EH (cell line): ENCODE measurements at places on chromosomes 3 and 15.

GRCh38 chr15:60351066-60351465 lies 46.7 kb downstream of the ANXA2 start:
- DNase-seq = peak; percentile 38

- no peak for DNase-seq
Observed at GRCh38 chr3:179977356-179977755, 59.4 kb downstream of the PEX5L start.

- DNase-seq = no peak
Observed at GRCh38 chr15:47411733-47412132, 305.6 kb upstream of the SEMA6D start.

DNA sequence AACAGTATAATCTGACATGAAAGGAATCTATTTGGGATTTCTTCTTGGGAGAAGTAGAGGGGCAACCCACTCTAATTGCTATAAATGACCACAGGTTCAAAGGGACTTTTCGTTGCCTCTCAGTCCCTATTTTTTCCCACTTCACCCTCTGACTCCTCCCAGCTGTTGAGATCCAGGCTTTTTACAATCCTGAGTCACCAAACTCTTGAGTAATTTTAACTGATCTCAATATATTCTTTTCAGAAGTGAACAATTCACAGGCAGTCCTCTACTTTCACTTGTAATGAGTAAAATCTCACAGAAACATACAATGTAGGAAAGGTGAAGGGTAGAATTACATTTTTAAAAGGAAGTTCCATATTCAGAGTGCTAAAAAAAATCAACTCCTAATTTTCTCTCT lies 44.6 kb downstream of the EIF4E3 start:
- peak; percentile 73 for DNase-seq

- DNase-seq = peak; percentile 69
Observed at GRCh38 chr3:114550165-114550564, 256.3 kb downstream of the TIGIT start.

DNA sequence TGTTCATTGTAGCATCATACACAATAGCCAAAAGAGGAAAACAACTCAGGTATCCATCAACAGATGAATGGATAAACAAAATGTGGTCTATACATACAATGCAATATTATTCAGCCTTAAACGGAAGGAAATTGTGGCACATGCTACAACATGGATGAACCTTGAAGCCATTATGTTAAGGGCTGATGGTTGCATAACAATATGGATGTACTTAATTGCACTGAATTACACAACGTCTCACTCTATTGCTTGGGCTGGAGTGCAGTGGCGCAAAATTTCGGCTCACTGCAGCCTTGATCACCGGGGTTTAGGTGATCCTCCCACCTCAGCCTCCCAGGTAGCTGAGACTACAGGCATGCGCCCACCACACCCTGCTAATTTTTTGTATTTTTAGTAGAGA lies 7.0 kb upstream of the TMEM62 start:
- DNase-seq = no peak

DNA sequence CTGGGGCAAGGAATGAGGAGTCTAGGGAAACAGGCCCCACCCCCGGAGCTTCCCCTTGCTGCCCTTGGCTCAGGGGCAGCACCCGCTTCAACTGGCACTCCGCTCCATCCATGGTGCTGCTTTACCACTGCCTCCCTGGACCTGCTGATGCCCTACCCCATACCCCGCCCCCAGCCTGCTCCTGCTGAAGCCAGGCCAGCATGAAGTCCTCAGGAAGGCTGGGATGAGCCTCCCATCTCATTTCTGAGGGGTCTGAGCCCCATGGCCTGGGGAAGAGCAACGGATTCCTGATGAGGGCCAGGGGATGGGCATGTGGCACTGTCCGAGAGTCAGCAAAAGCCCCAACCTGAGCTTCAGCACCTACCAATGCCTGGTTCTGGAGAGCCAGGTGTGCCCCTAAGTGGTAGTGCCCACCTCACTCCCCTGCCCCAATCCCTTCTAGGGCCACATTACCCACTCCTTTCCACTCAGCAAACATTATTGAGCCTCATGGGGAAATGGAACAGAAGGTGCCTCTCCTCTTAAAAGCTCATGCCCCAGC lies 21.0 kb downstream of the SEC61A1 start:
- no peak for DNase-seq

DNA sequence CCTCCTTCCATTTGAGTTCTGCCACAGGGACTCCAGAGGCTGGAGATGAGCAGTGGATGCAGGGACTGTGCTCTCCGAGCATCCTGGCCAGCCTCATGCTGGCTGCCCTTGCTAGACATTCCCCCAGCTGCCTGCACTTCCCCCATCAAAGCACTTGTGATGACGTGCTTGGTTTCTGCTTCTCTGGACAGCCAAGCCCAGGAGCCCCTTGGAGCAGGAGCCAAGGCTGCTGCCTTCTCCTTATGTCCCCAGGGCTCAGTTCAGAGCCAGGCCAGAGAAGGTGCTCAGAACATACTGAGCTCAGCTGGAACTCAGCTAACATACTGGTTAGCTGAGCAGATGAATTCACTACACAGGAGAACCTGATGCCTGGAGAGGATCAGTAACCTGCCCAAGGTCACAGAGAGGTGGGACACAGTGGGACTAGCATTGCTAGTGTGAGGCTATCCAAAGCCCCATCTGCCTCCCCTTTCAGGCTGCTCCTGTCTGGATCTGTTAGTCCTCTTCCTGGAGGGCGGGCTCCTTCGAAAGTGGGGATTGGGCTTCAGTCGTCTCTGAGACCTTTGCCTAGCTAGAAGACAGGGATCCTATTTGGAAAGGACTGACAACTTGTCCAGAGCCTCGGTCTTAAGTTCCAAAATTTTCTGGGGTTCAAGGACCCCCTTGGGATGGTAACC lies 4.3 kb downstream of the PCBP4 start:
- DNase-seq = peak; percentile 40

- DNase-seq = no peak
Observed at GRCh38 chr3:46429671-46430070, 22.6 kb downstream of the CCRL2 start.

- no peak for DNase-seq
Observed at GRCh38 chr3:67686069-67686468, 31.7 kb upstream of the SUCLG2 start.

DNA sequence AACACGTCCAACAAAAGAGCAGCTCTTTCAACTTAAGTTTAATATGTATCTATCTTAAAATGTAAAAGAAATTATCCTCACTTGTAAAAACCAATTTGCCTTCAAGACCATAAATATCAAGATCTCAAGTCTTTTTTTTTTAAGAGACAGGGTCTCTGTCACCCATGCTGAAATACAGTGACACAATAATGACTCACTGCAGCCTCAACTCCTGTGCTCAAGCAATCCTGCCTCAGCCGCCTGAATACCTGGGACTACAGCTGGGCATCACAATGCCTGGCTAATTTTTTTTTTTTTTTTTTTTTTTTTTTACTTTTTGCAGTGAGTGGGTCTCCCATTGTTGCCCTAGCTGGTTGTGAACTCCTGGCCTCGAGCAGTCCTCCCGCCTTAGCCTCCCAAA lies 26.0 kb downstream of the ACAP2 start:
- no peak for DNase-seq

DNA sequence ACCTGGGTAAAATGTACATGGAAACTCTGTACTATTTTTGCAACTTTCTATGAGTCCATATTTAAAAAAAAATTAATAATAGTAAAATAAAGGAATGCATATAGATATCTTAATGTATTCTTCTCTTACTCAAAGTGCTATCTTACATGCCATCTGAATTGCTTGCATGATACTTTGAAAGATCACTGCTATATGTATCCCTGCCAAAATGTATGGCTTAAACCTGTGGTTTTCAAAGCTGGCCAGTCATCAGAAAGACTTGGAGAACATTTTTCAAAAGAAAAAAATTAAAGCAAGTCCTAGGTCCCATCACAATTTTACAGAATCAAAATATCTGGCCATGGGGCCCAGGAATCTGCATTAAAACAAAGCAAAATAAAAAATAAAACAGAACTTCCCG lies 262.1 kb downstream of the LPP start:
- DNase-seq = peak; percentile 50

- peak; percentile 77 for DNase-seq
Observed at GRCh38 chr3:63960048-63960711, 48.0 kb upstream of the SCAANT1 start.

DNA sequence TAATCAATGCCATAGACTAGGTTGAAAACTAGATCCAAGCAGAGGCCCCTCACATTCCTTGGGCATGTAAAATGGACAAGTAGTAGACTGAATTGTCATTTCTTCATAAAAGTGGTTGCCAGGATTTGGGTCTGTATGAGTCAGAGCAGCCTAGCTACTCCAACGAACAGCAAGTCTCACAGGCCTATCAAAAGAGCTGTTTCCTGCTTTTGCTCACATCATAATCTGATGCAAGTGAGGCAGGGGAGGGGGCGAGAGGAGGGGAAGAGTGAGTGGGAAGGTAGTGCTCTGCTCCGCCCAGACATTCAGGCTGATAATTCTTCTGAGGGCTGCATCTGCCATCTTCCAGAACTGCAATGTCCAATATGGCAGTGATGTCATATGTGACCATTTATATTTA lies 228.9 kb upstream of the PRICKLE2 start:
- DNase-seq = peak; percentile 73

- peak; percentile 5 for DNase-seq
Observed at GRCh38 chr3:65677486-65678010, 361.2 kb downstream of the MAGI1 start.

DNA sequence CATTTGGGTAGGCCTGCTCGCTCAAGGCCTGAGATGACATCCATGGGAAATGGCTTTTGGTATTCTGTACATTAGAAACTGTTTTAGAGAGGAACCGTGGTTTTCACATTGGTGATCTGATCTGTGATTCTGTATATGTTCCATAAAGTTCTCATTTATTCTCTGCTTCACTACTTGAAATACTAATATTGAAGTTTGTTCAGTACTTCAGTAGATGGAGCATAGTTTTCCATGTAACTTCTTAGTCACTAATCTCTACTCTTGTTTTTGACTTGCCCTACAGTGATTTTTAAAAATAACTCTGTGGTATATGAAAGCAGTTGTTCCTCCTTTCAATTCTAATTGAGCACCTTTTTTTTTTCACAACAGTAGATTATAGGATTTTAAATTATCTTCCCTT lies 66.5 kb downstream of the MBNL1 start:
- no peak for DNase-seq

- DNase-seq = no peak
Observed at GRCh38 chr3:148551767-148552260, 145.9 kb upstream of the AGTR1 start.

DNA sequence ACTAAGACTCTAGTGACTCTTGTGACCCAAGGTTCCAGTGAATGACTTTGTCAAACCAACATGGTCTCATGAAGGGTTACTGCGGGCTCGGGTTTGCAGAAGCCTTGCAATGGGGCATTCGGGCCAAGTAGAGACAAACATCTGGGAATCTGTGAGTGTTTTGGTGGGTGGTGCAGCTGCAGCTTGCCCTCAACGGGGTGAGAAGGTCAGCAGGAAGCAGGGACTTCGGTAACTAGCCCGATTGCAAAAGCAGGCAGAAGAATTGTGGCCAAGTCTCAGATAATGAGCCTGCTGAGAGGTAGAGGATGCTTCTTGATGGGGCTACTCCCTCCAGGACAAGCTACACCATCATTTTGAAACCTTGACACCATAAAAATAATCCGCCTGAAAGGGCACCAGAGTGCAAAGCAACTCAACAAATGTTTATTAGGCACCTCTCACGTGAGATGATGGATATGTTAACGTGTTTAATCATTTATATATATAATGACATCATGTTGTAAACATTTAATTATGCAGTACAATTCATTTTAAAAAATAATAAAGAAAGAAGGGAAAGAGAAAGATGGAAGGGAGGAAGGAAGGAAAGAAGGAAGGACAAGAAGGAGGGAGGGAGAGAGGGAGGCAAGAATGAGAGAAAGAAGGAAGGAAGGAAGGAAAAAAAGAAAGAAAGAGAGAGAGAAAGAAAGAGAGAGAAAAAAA lies 263.9 kb upstream of the IGF1R start:
- no peak for DNase-seq

DNA sequence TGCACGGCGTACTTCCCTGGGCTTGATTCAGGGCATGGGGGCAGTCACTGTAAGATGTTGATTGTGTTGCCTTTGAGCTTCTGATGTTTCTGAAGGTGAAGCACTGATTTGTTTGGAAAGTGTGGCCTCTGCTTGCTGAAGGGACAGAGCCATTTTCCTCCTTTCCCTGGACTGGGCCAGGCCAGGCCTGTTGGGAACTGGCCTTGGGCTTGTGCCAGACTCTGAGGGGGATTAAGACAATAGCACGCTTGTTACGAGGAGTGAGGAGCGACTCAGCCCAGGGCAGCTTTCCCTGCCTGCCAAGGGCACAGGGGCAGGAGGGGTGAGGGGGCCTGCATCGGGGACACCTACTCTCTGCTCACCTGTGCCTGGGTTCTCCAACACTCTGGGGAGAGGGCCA lies 42.9 kb downstream of the LINGO1 start:
- no peak for DNase-seq

GRCh38 chr3:143770391-143770790 lies 77.9 kb downstream of the SLC9A9 start:
- no peak for DNase-seq

GRCh38 chr15:68261241-68261640 lies 16.3 kb upstream of the FEM1B start:
- DNase-seq = no peak

DNA sequence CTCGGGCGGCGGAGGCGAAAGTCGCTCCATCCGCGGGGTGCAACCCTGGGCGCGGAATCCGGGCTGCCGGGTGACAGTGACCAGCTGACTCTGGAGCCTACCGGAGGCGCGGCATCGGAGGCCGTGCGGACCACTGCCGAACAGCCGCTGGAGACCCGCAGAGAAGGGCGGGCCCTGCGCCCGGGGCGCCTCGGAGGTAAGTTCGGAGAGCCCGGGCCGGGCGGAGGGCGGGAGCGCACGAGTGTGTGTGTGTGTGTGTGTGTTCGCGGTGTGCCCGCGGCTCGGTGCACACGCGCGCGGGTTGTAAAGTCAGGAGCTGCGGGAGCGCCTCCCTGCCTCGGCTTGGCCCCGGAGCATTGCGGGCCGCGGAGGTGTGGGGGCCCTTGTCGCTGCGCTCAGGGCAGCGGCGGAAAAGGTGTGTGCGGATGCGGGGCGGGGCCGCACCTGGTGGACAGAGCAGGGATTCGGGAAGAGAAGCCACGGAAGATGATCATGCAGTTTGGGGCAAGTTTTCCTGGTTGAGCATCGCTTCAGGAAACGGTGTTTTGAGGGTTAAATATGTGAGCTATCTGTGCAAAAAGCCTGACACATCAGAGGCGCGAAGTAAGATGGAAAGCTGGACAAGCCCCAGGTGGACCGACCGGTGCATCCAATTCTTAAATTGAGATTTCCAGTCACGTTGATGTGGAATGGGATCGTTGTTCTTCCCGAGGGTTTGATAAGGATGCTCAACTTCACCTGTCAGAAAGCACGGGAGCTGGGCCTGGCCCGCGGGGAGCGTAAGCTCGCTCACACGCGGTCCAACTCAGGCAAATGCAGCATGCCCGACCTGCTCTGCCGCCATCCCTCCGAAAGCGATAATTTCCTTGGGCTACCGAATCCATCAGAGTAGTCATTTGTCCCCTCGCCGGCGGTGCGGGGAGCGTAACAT lies 474 bp downstream of the MINAR1 start:
- DNase-seq = no peak

- no peak for DNase-seq
Observed at GRCh38 chr3:155362808-155363689, 69.6 kb upstream of the STRIT1 start.

- DNase-seq = peak; percentile 89
Observed at GRCh38 chr3:98855806-98856400, 45.6 kb downstream of the DCBLD2 start.

GRCh38 chr3:1138036-1138435 lies 45.2 kb downstream of the CNTN6 start:
- DNase-seq = no peak

- peak; percentile 67 for DNase-seq
Observed at GRCh38 chr3:70728311-70728710, 415.9 kb upstream of the MDFIC2 start.

- DNase-seq = no peak
Observed at GRCh38 chr3:99287876-99288275, 350.5 kb upstream of the COL8A1 start.
